ENCODE measurements at places on chromosomes 1 and 21.

- no peak overlapping the region for H3K27ac ChIP-seq
- no peaks in the 10 kb centered on the region for H3K36me3 ChIP-seq
- DNase-seq = no peak
- H3K4me1 ChIP-seq = no peaks in the 10 kb centered on the region
- H3K27me3 ChIP-seq = peaks cover 5% of the 10 kb centered on the region
Measured at GRCh38 chr1:46761740-46762139, 37.1 kb upstream of the CYP4B1 start.

GRCh38 chr1:55916481-55916880 is 662.9 kb downstream of the PLPP3 start:
- no peaks in the 10 kb centered on the region for H3K36me3 ChIP-seq
- no peaks in the 10 kb centered on the region for H3K27me3 ChIP-seq
- DNase-seq = peak; percentile 39

GRCh38 chr21:46092026-46092764 is 5.7 kb upstream of the COL6A2 start:
- DNase-seq = no peak
- H3K4me1 ChIP-seq = no peaks in the 10 kb centered on the region
- H3K36me3 ChIP-seq = no peaks in the 10 kb centered on the region
- no peak overlapping the region for H3K27ac ChIP-seq

- no peak overlapping the region for H3K4me3 ChIP-seq
- no peaks in the 10 kb centered on the region for H3K36me3 ChIP-seq
- no peak for DNase-seq
- H3K4me1 ChIP-seq = no peaks in the 10 kb centered on the region
- H3K27ac ChIP-seq = no peak overlapping the region
Measured at GRCh38 chr21:41161428-41161827, 6.5 kb upstream of the BACE2 start.

DNA sequence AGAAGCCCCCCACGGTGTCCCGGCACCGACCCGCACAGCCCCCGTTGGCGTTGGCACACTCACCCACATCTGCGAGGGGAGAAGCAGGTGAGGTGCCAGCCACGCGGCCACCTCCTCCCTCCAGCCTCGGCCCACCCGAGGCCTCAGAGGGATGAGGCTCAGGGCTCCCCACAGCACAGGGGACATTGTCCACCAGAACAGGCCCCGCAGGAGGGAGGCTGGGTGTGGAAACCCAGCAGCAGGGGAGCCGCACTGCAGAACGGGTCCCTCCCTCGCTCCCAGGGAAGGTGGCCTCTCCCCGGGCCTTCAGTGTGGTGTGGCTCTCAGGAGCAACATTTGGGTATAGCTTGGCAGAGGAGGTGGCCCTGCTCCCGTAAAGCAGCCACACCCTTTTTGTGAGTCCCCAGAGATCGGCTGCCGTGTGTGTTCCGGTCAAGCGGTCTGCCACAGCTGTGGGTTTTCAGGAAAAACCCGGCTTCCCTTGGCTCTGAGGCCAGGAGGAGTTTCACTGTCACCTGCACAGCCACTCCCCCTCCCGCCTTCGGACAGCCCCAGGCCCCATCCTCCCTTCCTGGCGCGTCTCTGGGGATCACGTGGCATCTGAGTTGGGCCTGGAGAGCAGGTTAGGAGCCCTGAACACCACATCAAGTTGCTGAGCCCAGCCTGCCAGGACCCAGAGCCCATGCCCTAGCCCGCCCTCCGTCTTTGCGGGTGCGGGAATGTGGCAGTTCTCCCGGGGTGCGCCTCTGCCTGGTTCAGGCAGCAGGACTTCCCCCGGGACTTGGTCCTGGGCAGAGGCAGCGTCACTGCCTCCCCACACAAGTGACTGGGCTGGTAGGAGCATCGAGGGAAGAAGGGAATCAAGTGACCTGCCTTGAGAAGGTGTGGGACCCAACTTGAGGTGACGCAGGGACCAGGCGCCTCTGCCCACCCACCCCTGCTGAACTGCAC is 64.0 kb downstream of the MEGF6 start:
- H3K4me3 ChIP-seq = no peak overlapping the region
- H3K36me3 ChIP-seq = no peaks in the 10 kb centered on the region
- H3K27me3 ChIP-seq = no peaks in the 10 kb centered on the region
- no peak for DNase-seq

DNA sequence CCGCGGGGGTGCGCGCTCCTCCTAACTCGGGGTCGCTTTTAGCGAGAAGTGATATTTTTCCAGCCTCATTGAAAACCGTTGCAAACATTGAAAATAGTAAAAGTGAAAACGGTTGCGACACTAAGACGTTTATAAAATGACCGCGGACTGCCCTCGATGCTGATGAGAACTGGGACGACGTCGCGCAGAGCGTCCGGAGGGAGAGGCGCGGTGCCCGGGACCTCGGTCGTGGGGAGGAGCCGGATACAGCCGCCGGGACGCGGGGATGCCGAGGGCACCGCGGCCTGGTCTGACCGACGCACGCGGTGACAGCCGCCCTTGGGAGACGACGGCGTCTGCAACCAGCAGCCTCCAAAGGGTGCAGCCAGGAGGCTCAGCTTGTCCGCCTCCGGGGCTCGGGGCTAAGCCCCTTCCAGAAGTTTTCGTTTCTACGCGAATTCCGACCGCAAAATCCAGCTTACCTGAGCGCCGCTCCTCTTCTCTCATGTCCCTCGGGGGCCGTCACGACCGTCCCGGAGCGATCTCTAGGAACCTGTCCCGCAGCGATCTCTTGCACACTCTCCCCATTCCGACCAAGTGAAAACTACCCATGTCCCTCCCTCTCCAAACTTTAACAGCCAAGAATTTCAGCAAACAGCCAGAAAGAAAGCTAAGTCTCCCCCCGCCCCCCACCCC is 144.4 kb upstream of the ETS2 start:
- no peaks in the 10 kb centered on the region for H3K36me3 ChIP-seq
- no peak overlapping the region for H3K27ac ChIP-seq
- no peaks in the 10 kb centered on the region for H3K4me1 ChIP-seq
- peaks cover 71% of the 10 kb centered on the region for H3K27me3 ChIP-seq
- DNase-seq = peak; percentile 67

DNA sequence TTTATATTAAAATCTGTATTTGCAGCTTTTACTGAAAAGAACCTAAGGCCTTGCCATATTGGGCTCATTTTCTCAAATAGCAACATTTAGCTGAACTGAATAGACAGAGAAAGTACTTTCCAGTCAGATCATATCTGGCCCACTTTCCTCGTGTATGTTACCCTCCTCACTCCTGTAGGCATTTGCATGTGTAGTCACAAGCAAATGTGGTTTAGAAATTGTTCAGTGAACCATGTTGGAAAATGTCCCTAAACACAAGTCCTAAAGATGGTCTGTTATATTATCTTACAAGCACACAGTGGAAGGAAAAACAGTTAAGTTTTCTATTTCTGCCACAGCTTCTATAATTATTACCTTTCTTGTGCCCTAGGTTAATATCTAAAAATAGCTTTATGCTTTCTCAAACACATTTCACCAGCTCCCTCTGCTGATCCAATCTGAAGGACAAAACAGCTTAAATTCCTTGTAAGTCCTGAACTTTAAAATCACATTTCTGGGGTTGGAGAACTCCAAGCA is 606 bp upstream of the FMO4 start:
- no peaks in the 10 kb centered on the region for H3K4me1 ChIP-seq
- no peak overlapping the region for H3K27ac ChIP-seq
- no peaks in the 10 kb centered on the region for H3K27me3 ChIP-seq
- DNase-seq = no peak
- H3K4me3 ChIP-seq = no peak overlapping the region

DNA sequence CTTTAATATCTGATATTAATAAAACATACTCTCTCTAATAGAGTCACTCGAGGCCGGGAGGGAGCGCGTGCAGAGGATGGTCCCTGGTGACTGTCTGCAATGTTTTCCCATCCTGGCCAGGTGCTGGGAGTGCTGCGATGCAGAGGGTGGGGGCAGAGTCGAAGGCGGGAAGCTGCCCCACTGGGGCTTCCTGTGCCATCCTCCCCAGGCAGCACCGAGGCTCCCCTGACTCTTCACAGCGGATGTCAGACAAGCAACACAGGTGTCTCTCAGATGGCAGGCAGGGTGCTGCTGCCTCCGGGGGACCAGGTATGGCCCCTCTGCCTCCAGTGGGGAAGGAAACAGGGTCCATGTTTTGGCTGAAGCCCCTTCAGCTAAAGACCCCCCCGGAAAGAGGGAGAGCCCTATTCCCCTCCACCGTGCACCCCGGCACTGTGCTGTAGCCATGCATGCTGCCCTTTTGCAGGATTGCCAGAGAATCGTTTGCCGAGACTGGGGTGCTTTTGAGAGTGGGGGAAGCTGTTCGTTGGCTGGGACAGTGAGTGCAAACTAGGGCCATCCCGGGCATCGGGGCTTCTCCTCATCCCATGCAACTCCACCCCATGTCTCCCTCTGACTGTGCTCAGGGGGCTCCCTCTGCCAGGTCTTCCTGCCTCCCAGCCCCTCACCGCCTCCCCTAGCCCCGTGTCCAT is 32.1 kb upstream of the TTC34 start:
- H3K27me3 ChIP-seq = no peaks in the 10 kb centered on the region
- no peak for DNase-seq
- H3K4me3 ChIP-seq = no peak overlapping the region
- H3K4me1 ChIP-seq = no peaks in the 10 kb centered on the region
- H3K27ac ChIP-seq = no peak overlapping the region

DNA sequence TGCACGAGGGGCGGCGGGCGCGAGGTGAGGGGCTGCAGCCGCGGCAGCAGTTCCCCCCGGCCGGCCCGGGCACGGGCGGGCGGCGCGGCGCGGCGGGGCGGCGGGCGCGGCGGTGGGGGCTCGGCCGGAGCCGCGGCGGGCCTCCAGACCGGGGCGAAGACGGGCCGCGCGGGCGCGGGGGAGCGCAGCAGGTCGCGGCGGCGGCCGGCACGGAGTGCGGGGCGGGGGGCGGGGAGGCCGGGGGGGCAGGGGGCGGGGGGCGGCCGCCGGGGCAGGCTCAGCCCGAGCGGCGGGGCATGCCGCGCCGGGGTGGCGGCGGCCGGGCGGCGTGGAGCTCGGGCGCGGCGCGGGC is 311 bp downstream of the IRF2BP2 start:
- peak; percentile 76 for DNase-seq
- H3K4me1 ChIP-seq = peaks cover 30% of the 10 kb centered on the region
- H3K4me3 ChIP-seq = no peak overlapping the region
- peak overlapping the region; percentile 100 for H3K27ac ChIP-seq
- H3K36me3 ChIP-seq = peaks cover 38% of the 10 kb centered on the region

GRCh38 chr21:37561941-37562919 is 195.7 kb downstream of the DYRK1A start:
- no peak overlapping the region for H3K27ac ChIP-seq
- H3K36me3 ChIP-seq = no peaks in the 10 kb centered on the region
- no peak for DNase-seq

DNA sequence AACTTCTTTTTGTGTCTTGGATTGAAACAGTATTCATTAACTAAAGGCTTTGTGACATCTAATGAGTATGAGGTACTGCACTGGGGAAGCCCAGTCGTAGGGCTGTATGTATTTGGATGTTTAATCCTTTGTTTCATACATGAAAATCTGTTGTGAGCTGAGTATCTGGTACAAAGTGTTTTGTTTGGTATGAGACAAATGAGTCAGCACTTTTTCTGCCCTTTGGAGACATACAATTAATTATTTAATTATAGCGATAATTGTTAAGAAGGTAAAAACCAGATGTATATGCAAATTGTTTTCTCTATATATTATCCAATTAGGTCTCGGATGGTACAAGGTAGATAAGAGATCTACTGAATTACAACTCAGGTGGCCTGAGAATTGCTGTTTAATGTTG is 36.3 kb downstream of the MARK1 start:
- H3K4me1 ChIP-seq = peaks cover 12% of the 10 kb centered on the region
- H3K36me3 ChIP-seq = no peaks in the 10 kb centered on the region
- H3K27ac ChIP-seq = no peak overlapping the region
- no peaks in the 10 kb centered on the region for H3K27me3 ChIP-seq
- no peak overlapping the region for H3K4me3 ChIP-seq

DNA sequence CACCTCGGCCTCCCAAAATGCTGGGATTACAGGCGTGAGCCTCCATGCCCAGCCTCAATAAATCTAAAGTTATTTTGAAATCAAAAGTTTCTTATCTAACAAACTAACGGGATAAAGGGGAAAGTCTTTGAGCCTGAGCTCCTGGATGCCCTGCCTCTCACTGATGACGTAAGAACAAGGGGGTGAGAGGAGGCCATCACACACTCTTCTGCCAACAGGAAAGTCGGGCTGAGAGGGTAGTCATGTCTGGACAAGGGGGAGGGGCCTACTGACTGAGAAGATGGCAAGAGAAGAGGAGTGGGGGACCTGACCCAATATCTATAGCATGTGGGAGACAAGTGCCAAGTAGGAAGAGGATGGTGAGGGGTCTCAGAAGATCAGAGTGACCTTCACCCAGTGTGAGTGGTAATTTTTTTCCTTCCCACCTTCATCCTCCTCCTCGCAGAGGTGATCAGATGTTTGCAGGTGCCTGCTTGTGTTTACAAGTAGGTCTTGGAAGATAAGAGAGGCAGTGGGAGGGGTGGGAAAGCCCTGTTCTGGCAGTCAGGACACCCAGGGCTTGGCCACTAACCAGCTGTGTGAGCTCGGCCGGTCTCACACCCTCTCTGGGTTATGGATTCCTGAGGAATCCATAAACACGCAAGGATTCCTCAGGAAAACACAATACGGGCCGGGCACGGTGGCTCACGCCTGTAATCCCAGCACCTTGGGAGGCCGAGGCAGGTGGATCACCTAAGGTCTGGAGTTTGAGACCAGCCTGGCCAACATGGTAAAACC is 9.6 kb downstream of the UQCRHL start:
- no peak for DNase-seq
- H3K4me3 ChIP-seq = no peak overlapping the region
- no peaks in the 10 kb centered on the region for H3K27me3 ChIP-seq

- H3K36me3 ChIP-seq = no peaks in the 10 kb centered on the region
- peaks cover 10% of the 10 kb centered on the region for H3K4me1 ChIP-seq
- no peaks in the 10 kb centered on the region for H3K27me3 ChIP-seq
- no peak overlapping the region for H3K27ac ChIP-seq
- H3K4me3 ChIP-seq = no peak overlapping the region
Measured at GRCh38 chr21:46145159-46145839, 10.1 kb downstream of the FTCD start.

GRCh38 chr21:38995731-38996130 is 187.5 kb downstream of the PSMG1 start:
- H3K27me3 ChIP-seq = no peaks in the 10 kb centered on the region
- DNase-seq = no peak
- H3K27ac ChIP-seq = no peak overlapping the region
- H3K4me1 ChIP-seq = peaks cover 19% of the 10 kb centered on the region
- no peak overlapping the region for H3K4me3 ChIP-seq
- H3K36me3 ChIP-seq = no peaks in the 10 kb centered on the region

- no peak overlapping the region for H3K27ac ChIP-seq
- H3K4me3 ChIP-seq = no peak overlapping the region
- no peak for DNase-seq
- no peaks in the 10 kb centered on the region for H3K4me1 ChIP-seq
- H3K27me3 ChIP-seq = no peaks in the 10 kb centered on the region
- no peaks in the 10 kb centered on the region for H3K36me3 ChIP-seq
Measured at GRCh38 chr1:191953526-191953925, 204.7 kb upstream of the RGS18 start.

- H3K4me3 ChIP-seq = no peak overlapping the region
- H3K27me3 ChIP-seq = no peaks in the 10 kb centered on the region
- peaks cover 4% of the 10 kb centered on the region for H3K4me1 ChIP-seq
- DNase-seq = no peak
- peaks cover 24% of the 10 kb centered on the region for H3K36me3 ChIP-seq
- H3K27ac ChIP-seq = no peak overlapping the region
Measured at GRCh38 chr1:161843156-161843555, 77.0 kb downstream of the ATF6 start.
